NCI-H1930 (cell line): ENCODE measurements at places on chromosomes 7 and 10.

DNA sequence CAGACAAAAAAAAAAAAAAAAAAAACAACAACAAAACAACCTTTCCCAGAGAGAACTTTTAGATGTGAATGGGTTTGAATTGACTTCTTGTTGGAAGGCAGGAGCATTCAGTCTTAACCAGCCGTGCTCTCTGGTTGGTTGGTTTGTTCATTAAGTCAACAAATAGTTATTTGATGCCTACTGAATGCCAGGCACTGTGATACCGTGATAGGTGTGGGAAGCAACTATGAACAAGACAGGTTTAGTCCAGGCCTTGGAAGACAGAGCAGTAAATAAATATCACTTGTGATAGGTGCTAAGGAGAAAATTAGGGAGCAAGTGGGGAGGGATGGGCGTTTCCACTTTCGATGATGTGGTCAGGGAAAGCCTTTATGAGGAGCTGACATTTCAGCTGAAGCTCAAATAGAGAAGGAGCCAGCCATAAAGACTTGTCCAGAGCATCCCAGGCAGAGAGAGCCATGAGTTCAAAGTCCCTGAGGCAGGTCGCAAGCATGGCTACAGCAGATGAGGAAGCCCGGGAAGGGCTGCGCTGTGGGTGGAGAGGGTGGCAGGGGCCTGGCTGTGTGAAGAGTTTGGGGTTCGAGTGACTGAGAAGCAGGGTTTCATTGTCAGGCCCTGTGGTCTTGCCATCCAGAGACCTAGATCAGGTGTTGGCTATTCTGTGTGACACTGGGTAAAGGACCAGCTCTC is 8.0 kb downstream of the TSPAN15 start:
- DNase-seq, result no peak

DNA sequence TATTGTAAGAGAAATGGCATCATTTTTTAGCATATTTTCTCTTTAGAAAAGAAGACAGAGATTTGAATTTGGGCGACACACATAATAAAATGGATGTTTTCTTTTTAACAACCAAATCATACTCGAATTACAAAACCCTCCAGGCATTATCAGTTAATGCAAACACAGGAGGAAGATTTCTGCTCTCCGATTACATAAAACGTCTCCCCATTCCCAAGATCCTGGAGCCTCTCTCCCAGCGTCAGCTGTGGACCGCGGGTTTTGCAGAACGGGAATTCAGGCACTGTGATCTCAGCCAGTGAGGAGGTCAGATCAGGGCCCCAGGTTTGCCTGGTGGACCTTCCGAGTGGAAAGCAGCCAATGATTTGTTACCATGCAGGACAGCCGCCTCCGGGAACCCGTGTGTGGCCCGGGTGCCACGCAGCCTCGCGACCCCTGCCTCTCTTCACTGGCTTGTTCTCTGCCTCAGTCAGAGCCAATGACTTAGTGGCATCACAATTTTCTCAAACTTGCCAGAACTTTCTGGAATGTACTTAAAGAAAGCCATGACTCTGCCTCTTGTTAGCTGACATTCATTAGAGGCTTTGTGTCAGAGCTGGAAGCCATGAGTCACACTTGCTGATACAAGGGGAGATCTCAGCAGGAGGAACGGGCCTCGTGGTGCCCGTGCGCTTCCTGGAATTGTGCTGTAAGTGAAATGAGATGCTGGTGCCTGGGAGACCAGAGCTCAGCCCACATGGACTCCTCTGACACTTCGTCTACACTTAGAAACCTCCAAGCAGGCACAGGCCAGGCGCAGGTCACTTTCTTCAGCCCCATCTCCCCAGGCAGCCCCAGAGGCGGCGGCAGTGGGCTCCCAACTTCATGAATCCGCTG is 246.1 kb downstream of the KLF6 start:
- DNase-seq, result no peak

GRCh38 chr10:6543431-6544005 is 36.6 kb downstream of the PRKCQ start:
- no peak for DNase-seq

DNA sequence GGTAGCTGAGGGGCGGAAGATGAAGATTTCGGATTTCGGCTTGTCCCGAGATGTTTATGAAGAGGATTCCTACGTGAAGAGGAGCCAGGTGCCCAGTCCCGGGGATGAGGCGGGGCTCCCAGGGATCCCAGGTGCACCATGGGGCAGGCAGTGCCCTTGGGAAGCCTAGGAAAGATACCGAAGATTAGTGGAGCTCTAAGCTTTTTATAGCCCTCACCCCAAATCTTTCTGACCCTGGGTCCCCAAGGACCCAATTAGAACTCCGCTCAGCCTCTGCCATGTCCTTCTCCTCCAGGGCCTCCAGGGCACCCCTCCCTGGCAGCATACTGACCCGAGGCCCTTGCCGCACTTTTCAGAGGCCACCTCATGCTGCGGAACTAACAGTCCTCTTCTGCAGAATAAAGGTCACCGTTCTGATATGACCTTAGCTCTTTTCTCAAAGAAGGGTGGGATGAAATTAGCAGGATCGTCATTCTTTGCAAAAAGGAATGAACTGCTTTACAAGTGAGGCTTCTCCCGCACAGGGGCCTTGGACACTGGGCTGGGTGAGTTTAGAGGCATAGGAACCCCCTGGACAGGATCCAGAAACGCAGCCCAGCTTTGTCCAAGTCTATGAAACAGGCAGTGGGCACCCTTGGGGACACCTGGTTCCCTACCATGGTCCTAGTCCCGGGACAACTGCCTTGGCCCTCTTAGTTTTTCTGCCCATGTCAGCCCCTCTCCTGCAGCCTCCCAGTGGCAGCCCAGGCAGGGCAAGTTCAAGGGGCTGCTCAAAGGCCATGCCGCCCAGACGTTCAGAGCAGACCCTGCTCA is 17.9 kb upstream of the CSGALNACT2 start:
- DNase-seq, result no peak

- DNase-seq, result no peak
Measured at GRCh38 chr7:157132796-157133195, 5.9 kb upstream of the UBE3C start.

DNA sequence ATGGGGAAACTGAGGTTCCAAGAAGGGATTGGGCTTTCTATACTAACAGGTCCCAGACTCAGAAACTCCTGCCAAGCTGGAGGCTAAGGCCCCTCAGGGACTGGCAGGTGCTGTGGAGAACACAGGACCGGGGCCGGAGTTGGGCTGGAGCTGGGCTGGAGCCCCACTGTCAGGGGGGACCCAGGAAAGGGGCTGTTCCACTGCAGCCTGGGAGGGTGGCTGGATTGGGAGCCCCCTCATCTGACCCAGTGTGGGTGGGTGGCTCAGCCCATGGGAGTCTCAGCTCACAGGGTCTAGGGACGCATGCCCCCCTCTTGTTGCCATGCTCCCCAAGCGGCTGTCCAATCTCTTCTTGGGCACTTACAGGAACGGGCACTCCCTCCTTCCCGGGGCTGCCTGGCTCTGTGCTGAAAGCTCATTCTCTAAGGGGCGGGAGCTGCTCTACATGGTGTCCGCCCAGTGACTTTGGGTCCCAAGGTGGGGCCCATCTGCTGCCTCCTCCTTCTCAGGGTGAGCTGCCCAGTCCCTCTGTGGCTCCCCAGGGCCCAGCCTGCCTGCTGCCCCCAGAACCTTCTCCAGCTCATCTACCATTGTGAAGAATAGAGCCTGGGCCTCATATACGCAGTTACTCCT is 126.5 kb downstream of the MYL10 start:
- DNase-seq, result no peak
